T47D (cell line): ENCODE measurements at places on chromosomes 6 and 20.

DNA sequence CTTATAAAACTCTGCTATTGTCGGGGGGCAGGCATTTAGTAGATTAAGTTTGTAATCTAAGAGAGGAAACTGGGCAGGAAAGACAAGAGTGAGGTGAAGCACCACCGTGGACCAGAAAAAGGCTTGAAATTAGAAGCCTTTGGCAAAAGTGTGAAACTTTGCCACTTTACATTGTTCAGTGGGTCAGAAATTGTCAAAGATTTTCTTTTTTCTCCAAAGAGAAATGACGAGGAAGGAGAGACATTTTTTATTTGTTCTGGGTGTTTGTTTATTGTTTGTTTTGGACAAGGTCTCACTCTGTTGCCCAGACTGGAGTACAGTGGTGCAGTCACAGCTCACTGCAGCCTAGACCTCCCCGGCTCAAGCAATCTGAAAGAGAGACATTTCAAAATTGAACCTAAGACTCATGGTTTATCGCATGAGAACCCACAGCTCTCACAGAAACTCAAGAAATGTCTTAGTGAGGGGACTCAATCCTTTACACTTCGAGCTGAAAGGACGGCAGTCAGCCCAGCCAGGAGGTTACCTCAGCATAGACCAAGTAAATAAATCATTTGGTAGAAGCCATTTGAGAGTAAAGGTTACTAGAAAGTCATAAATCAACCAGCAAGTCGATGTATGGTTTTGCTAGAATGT lies 262.8 kb upstream of the TAB2 start:
- DNase-seq, result no peak

- peak; percentile 83 for DNase-seq
These were observed 231.9 kb downstream of the PKHD1 start for GRCh38 chr6:51855310-51856082.

GRCh38 chr6:43746071-43746470 lies 23.9 kb upstream of the VEGFA start:
- no peak for DNase-seq

- no peak for DNase-seq
These were observed 154.0 kb downstream of the KIF16B start for GRCh38 chr20:16419138-16419715.

DNA sequence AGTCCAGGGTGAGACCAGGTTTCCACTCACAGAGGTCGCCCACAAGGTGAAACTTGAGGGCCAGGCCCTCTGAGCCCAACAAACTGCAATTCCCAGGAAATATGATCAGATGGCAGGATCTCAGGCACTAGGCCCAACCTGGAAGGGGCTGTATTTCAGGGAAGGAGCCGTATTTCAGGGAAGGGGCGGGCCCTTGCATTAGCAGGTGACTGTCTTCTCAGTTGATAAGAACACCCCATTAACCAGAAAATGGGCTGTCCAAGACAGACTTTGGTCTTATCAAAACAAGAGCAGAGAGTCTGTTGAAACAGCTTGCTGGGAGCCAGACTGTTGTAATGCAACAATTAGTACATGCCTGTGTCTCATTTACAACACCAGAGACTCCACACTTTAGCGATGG lies 10.9 kb upstream of the BNIP5 start:
- no peak for DNase-seq

DNA sequence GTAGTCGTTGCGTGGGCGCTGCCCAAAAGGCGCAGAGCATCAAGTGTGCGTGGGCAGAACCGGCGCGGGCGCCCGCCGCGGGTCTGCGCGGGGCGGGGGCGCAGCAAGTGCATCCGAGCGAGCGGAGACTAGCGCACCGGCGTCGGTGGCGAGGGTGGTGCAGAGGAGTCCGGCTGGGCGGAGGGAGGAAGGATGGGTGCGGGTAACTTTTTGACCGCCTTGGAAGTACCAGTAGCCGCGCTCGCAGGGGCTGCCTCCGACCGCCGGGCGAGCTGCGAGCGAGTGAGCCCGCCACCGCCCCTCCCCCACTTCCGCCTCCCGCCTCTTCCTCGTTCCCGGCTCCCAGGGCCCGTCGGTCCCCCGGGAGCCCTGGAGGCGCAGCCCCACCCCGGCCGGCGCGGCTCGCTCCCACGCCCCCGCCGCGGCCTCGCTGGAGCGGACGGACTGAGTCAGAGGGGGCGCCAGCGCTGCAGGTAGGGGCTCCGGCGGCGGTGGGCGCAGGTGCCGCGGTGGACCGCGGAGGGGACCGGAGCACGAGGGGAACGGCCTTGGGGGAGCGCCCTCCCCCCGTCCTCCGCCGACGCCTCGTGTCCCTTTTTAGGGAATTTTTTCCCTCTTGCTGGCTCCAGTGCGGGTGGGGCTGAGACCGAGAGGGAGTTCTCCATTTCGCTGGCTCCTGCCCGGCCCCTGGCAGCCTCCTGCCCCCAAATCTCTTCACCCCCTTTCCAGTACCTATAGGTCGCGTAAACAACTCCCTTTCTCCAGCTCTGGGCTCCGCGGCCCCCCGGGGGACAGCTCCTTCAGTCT lies 1.6 kb upstream of the DBNDD2 start:
- DNase-seq, result peak; percentile 71

DNA sequence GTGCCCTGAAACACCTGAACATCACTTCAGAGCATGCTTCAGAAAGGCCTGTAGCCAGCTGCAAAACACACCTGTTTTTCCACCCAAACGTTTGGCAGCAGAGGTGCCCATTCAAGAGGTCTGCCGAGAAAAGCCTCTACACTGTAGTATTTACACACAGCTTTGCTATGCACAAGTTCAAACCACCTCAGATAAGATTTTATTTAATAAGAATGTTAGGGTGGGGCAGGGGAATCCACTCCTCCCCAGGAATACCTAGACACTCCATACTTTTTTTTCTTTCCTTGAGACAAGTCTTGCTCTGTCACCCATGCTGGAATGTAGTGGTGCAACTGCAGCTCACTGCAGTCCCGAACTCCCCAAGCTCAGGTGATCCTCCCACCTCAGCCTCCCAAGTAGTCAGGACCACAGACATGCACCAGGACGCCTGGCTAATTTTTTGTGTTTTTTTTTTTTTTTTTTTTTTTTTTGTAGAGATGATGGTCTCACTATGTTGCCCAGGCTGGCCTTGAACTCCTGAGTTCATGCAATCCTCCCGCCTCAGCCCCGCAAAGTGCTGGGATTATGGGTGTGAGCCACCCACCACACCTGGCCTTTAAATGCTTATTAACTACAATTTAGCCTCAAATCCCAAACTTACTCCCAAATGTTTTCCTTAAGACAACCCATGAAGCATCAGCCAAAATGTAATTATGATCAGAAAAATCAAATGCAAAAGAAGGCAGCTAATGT lies 9.7 kb downstream of the MRPL14 start:
- no peak for DNase-seq

GRCh38 chr6:166728884-166729530 lies 102.0 kb upstream of the RPS6KA2 start:
- no peak for DNase-seq

GRCh38 chr6:158703837-158704822 lies 54.3 kb downstream of the SYTL3 start:
- DNase-seq, result peak; percentile 67

DNA sequence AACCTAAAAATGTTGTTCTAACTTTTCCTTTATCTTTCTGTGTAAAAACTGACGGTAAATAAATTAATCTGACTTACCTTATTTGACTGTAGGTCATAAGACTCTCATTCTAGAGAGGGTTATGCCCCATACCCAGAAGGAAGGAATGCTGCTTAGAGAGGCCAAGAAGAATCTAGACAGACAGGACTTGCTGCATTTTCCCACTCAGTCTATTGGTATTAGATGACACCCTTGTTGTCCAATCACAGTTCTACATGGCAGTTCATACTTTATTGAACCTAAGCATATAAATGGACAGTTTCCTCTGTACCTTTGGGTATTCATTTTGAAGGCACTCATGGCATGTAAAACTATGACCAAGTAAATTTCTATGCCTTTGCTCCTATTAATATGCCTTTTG lies 359.6 kb upstream of the ID4 start:
- DNase-seq, result no peak

DNA sequence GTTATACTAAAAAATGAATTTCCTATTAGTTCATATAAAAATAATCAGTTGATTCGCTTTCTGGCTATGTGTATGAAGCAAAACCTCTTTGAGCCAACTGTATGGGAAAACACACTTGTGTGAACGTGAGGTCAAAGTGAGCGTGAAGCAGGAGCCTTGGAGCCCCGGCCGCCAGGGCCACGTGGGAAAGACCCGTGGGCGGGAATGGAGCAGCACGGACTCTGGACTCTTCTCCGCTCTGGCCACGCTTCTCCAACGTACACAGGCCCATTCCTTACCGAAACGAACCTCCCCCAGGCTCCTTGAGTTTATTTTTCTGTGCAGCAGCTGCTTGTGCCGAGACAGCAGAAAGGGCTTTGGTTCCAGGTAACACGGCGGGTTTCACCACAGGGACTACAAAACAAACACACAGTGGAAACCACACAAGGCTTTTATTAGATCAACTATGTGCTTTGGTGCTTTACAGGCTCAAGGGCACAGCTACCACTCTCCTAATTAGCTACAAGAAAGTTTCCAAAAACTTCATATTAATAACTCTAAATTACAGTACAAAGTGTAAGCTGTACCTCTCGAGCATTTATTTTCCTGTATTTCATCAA lies 62.7 kb downstream of the TAF4 start:
- no peak for DNase-seq

- DNase-seq, result no peak
These were observed 1.4 kb downstream of the BACH2 start for GRCh38 chr6:90294989-90295853.

GRCh38 chr6:122567034-122567433 lies 43.2 kb upstream of the PKIB start:
- DNase-seq, result no peak

GRCh38 chr20:44182135-44182765 lies 4.7 kb downstream of the JPH2 start:
- peak; percentile 95 for DNase-seq

DNA sequence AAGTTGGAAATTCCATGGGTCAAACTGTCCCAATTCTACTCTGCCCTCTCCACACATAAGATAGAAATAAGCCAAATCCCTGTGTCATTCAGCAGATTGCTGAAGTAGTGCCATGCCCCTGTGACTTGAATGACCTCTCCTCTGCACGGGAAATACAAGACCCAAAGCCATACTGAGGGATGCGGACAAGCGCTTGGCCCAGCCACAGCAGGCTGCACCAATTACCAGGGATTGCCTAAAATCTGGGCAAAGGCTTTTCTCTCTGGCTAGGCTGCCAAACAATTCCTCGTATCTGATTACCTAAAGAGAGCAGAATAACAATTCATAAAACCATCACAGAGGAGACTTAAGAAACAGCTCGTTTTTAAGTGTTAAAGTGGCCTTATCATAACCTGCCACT lies 421.8 kb upstream of the JARID2 start:
- DNase-seq, result no peak

GRCh38 chr6:116561377-116562018 lies 7.9 kb downstream of the CALHM4 start:
- peak; percentile 66 for DNase-seq

DNA sequence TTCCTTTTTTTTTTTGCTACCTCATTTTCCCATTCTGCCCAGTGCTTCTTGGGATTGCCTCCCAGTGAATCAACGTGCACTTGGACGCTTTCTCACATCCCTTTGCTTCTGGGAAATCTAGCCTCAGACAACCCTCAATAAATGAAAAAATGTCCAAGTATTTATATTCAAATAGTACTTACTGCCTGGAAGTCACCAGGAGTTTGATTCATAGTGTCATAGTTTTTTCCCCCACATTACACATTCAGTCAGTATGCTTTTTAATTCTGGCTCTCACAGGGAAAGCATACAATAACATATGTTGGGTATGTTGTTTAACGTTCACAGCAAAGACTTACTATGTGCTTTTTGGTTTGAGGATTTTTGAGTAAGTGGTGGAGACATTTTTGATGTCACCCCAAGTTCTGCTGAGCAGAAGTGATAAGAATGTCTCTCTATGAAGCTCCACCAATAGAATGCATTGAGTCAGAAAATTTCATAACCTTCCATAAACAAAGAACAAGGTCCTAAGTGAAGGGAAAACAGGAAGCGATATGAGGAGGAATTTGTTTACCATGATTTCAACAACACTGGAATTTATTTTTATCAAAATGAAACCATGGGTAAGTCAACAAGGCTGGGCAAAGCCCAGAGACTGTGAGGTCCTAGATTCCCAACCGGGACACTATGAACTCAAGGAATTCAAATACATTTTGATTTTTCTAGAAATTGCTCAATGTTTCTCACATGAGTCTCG lies 301.2 kb upstream of the BMP2 start:
- no peak for DNase-seq

DNA sequence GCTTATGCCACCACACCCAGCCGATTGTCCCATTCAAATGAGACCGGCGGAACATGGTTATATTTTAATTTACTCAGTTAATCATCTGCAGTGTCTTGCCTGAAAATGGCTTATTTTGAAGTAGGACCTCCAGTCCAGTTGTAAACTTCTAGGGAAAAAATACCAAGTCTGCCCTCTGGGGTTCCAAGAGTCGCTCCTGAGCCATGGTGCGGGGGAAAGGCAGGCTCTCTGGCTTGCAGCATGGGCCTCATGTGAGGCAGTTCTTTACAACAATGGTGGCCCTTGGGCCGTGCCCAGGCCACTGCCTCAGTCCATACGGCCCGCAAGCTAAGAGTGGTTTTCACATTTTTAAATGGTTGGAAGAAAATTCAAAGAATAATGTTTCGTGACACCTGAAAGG lies 62.7 kb upstream of the XRN2 start:
- DNase-seq, result no peak

DNA sequence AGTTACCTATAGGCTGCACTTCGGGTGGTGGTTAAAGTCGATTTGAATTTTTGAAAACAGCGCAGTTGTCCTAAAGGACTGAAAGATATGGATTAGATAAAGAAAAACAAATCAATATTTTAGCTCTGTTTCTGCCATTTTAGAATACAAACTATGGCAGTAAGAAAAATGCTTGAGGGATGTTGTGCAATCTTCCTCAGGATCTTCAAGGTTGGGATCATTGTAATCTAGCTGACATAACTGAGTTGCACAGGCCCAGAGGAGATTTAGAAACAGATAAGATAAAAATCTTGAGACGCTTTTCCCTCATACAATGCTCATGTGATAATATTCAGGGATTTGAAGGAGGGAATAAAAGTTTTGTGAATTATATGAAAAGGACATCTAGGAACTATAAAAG lies 926 bp downstream of the PEX3 start:
- no peak for DNase-seq
